ENCODE measurements at places on chromosomes 2 and 18.
A peak's percentile ranks its signal among the peaks of the same experiment; 100 is the strongest.

DNA sequence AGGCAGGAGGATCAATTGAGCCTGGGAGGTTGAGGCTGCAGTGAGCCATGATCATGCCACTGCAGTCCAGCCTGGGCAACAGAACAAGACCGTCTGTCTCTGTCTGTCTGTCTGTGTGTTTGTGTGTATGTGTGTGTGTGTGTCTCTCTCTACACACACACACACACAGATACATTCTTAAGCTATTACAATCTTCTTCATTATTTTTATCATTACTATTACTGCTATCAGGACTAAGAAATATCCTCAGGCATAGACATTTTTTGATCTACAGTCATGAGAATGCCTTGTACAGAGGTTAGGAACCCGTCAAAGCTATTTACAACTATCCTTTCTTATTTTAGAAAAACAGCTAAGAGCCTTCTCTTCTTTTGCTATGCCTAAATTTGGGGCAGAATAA, 207.4 kb downstream of the NEDD4L start:
- DNase-seq = no peak

DNA sequence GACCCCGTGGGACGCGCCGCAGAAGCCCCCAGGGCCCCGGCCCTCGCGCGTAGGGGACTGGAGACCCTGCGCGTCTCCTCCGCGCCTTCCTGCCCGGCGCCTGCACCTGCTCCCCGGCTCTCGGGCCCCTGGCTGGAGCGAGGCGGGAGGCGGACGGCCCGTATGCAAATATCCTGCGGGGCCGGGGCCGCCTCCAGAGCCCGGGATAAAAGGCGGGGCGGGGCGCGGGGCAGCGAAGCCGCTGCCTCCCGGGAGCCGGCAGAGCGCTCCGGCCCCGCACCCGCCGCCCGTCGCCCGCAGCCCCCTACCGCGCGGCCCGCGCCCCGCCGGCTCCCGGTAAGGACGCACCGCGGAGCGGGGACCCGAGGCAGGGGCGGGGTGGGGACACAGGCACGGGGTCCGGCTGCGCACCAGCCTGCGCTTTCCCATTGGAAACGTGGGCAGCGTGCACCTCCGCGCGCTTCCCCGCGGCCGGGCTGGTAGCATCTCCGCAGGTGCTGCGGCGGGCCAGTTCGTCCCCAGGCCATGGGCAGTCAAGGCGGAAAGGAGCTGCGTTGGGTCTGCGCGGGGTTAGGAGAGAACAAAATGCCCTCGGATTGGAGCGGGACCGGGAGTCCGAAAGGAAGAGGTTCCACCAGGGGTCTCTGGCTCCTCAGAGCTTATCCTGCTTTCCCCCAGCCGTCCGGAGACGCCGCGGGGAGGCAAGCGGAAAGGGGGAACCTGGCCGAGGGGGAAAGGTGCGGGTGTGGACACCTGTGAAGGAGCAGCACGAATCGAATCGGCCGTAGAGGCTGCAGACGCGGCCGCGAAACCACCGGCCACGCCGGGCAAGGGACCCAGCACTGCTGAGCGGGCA, at the start of gene ATP6V1C2:
Gene ATP6V1C2 (plus strand): TSS at position 235 of the 856 bp plus-strand sequence. CDS start 1,220 bp downstream, outside the sequence.
- DNase-seq = peak; percentile 43

- no peak for DNase-seq
Observed at GRCh38 chr2:69618362-69618761, 25.2 kb downstream of the AAK1 start.

GRCh38 chr2:126494593-126494992, 161.4 kb upstream of the GYPC start:
- no peak for DNase-seq

DNA sequence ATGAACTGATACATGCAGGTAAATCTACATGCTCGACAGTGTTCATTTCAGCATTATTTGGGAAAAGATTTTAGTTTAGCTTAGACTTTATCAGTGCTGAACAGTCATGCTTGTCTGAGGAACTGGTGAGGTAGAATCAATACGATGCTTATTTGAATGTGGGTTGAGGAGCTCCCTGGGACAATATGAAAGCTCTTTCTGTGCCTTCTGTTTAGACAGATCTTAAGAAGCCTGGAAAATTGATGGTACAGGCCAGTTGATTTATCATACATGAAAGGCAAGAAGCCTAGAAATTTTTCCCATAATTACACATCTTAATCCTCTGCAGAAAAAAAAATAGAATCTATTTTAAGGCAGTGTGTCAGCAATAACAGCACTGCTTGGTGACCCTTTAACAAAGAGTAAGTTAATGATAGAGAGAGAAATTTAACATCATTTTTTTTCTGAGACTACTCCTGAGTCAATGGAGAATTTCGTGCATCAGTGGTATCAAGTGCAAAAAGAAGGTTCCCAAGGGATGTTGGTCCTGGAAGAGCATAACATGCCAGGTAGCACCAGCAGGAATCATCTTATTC, 252.2 kb upstream of the CDH20 start:
- DNase-seq = no peak

DNA sequence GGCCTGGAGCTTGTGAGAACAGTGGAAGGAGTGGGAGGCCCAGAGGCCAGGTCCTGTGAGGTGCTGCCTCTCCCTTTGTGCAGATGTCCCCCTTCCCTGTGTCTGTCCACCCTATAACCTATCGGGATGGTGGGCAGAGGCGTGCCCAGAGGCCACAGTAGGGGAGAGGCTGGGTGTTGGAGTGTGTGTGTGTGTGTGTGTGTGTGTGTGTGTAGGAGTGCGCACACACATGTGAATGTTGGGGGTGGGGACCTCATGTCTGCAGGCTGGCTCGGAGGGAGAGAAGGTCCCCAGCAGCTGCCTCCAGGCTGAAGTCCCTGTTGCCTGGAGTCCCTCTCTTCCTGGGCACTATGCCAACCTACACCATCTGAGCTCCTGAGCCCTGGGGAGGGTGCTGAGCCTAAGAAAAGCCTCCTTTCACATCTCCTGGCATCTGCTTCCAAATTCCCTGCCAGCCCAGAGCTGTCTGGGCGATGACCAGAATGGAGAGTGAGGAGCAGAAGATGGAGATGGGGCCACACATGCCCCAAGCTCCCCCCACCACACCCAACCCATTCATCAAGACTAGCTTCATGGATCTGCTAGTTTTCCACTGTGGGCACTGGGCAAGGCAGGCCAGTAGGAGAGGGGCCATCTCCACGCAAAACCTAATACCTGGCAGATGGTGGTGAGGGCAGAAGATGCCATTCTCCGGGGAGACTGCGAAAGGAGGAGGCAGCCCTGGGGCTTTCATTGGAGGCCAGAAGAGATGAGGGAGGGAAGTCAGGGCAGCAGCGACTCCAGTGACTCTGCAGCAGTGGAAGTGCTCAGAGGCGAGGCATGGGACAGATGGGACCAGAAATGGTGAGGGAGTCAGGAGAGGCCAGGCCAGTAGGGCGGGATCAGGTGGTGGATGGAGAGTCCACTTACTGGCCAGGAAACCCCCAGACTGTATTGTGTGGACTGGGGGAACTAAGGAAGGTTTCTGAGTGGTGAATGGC, 20.3 kb downstream of the KCNK3 start:
- no peak for DNase-seq

DNA sequence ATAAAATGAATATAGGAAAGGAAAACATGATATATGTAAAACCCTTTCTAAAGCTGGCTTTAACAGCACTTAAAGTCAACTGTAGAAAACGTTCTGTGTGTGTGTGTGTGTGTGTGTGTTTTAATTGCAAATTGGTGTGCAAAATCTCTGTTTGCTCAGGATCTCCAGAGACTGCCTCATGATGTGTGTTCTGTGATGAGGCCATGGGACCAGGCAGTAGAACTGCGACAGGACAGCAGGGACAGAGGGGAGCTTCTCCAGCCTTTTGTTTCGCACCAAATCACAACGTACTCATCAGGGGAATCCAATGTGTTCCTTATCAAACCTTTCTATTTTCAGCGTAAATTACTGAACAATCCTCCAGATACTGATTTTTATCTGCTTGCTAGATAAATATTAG, 66.7 kb downstream of the NXPH2 start:
- DNase-seq = no peak

DNA sequence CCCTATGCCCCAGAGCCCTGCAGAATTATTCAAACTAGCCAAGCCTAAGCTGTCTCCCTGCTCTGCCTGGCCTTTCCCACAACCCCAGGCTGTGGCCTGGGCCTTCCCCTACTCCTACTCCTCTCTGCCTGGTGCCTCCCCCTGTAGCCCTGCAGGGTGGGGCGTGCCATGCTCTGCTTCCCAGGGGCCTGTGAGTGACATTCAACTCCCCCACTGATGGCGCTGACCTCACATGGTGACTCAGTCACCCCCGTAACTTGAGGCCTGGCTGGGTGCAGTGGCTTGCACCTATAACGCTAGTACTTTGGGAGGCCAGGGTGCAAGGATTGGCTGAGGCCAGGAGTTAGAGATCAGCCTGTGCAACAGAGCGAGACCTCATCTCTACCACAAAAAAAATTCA, 60.6 kb downstream of the KIF1A start:
- DNase-seq = peak; percentile 31

DNA sequence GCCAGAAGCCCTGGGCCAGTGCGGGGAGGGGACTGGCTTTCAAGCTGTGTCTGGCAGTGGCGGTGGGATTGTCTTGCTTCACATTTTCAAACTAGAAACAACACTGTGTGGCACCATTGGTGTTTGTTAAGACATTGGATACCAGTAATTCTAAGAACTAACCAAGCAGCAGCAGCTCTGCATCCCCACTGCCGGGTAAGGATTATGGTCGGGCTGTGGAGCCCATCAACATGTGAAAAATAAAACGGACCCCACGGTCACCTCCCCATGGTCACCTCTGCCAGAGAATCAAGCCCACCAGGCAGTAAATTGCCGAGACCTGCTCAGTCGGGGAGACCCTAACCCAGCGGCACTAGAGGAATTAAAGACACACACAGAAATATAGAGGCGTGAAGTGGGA, 65.3 kb downstream of the C18orf63 start:
- DNase-seq = no peak

DNA sequence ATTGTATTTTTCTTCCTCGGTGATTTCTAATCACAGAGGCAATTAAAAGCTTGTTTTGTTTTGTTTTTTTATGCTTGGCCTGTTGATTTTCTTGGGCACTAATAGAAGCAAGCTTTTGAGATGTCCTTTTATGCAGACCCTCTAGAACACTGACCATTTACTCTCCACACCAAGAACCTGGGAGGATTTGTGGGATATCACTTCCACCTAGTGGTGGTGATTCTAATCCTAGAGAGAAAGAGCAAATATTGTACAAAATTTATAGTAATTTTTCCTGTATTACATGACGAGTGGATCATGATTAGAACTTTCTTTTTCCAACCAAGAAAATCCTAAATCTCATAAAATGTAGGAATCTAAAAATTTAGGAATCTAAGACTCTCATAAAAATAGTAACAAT, 23.4 kb downstream of the NEMP2 start:
- no peak for DNase-seq
